Stimulated activated CD8-positive, alpha-beta memory T cell treated with anti-CD3 and anti-CD28 coated beads, Interleukin-4, amount 100 ng/mL, for 1 hour (primary cell): ENCODE measurements at places on chromosomes 16 and 17.

- no peak for DNase-seq
Measured at GRCh38 chr17:41529491-41529915, 1.4 kb upstream of the KRT19 start.

GRCh38 chr16:12628536-12628935 lies 175.2 kb downstream of the CPPED1 start:
- DNase-seq, result no peak

- no peak for DNase-seq
Measured at GRCh38 chr17:32998887-32999228, 7.2 kb downstream of the SPACA3 start.

DNA sequence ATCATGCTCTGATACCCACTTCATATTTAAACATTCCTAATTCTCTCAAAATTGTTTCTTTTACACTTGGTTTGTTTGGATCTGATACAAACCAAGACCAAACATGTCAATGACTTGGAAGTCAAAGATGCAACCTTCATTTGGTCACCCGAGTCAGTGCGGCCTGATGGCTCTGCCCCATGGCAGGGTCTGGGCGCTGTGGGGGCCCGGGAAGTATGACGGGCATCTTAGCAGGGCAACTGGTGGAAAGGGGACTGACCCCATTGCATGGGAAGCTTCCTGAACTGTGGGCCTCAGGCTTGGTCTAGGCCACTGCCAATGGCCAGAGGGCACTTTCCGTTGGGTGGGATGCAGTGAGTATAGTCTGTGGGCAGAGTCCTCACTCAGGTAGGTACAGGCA lies 178.0 kb downstream of the KATNIP start:
- no peak for DNase-seq

- DNase-seq, result no peak
Measured at GRCh38 chr16:49849037-49849753, 6.7 kb downstream of the ZNF423 start.

DNA sequence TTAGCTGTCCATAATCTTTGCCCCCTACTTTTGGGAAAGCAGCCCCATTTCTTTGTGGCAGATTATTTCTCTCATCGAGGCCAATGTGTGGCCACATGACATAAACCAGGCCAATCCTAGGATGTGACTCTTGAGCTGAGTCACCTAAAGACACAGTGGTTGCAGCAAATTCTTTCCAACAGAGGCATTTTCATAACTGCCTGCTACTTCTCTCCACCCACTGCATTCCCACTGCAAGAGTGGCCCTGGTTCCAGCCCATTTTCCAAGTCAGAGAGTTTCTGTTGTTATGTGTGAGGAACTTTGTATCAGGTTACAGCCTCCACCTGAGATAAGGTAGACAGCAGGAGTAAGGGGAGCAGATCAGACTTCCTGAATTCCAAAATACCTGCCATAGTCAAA lies 195.2 kb downstream of the RGS9 start:
- DNase-seq, result no peak

GRCh38 chr16:47925811-47926460 lies 229.9 kb downstream of the ABCC12 start:
- DNase-seq, result no peak

- no peak for DNase-seq
Measured at GRCh38 chr17:71866095-71866494, 254.7 kb upstream of the SOX9 start.
